Sciatic nerve (tissue), 2 donors: ENCODE measurements at places on chromosomes 3 and 15.

- DNase-seq, result no peak
These were observed 282.9 kb downstream of the TBC1D5 start for GRCh38 chr3:17459470-17459993.

DNA sequence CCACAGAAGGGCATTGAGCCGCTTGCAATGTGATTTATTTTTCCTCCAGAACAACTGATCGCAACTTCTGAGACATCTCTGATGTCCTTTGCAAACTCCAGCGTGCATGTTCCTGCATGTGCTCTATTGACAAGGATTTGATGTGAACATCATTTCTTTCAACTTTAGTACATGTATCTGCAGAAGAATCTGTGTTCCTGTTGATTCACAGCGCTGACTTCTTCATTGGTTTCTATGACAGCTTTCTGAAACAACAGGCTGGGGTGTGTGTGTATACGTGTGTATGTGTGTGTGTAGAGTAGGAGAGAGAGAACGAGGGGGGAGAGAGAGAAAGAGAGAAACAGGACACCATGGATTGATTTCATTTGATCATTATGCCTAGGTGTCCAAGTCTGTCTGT, 56.7 kb upstream of the CMTM8 start:
- no peak for DNase-seq

DNA sequence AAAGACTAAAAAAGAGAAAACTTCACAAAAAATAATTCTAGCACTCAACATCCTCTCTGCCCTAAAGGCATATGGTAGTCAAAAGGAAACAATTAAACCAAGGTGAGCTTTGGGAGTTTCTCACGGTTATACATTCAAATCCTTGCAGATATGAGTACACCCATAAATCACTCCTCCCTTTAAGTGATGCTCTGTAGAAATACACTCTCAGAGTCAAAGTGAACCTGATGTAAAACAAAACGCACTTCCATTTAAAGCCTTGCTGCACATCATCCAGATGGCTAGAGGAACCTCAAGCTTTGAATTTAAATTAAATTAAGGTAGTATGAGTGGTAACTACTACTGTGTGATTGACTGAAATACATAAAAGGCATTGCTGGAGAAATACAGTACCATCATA, 36.0 kb upstream of the AADAC start:
- DNase-seq, result no peak

- no peak for DNase-seq
These were observed 136.6 kb upstream of the SMAD3 start for GRCh38 chr15:66928784-66929183.

DNA sequence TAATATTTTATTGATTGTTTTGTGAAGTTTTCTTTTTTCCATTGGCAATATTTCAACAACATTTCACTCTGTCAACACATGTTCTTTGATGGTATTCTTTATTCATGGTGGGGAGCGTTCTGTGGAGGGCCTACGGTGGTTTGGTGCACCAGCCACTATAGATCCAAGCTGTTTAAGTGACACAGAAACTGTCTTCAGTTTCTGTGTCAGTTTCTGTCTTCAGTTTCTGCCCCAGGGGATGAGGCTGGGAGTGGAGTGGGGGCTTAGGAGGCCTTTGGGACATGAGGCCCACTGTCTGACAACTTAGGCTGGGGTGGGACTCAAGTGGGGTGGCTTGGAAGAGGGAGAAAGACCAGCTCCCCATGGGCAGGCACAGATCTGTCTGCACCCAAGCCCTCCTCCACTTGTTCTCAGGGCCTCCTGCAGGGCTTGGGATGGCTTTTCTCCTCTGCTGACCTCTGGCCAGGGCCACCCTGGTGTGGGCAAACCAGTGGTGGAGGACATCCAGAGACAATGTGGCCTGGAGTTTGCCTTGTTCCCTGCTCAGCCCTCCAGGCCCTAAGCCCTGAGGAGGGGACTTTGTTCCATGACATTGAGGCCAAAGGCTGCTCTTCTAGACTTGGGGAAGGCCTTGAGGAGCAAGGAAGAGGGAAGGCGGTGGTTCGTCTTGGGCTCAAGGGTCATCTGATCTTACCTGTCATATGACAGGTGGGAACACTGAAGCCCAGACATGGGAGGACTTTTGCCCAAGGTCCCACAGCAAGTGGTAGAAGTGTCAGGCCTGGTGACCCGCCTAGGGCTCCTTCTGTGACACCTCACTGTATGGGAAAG, 60.3 kb upstream of the SMAD6 start:
- DNase-seq, result no peak

GRCh38 chr3:44932986-44933944, 42.7 kb downstream of the ZDHHC3 start:
- DNase-seq, result no peak

GRCh38 chr3:19539518-19540392, 391.4 kb downstream of the KCNH8 start:
- DNase-seq, result no peak

DNA sequence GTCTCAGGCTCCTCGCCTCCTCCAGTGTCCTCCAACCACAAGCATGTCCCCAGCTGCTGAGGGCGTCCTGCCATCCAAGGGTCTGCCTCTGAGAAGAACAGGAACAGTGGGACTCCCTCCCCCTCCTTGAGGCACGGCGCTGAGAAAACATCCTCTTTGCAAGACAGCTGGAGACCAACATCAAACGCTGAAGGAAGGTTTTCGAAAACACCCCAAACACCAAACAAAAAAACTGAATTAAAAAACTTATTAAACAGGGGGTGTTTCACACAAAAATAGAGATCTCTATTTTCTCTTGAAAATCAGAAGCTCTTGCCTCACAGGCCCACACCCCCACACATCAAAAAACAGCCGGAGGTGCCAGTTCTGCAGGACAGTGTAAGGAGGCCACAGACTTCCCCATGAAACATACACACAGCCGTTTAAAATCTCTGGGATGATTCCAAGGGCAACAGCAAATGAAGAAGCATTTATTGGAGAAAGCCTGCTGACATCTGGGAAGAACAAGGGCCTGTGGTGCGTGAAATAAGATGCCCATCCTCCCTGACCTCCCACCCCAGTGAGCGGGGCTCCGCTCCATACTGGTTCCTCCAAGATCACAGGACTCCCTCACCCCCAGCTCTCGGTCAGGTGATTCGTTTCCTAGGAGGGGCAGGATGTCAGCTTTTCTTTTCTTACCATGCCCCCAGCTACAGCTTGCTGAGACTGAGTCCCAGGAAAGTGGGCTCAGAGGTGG, 71.3 kb downstream of the NUP210 start:
- no peak for DNase-seq

DNA sequence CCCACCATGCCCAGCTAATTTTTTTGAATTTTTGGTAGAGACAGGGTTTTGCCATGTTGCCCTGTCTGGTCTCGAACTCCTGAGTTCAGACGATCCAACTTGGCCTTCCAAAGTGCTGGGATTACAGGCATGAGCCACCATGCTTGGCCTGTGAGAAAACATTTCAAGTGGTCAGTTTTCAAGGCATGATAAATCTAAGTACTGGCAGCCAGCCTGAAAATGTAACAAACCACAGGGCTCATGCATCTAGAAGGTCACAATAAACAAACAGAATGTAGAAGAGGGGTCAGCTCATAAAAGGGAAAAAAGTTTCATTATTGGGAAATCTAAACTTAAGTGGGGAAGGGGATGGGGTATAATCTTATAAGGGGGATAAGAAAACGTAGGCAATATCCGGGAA, 39.9 kb downstream of the PPCDC start:
- no peak for DNase-seq

DNA sequence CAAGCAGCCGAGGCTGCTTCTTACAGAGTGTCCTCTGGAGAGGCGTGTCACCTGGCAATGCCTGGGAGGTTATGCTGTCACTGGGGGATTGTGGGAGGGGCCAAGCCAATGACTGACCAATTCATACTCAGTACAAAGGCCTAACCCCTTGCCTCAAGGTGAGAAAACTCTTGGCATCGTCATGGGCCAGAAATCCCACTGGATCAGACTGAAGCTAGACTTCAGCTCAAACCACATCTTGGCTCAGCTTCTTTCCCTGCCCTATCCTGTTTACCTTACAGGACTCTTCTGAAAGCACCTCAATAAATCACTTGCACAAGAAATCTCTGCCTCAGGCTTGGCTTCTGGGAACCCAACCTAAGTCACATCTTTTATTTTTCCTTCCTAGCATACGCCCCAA, 9.5 kb downstream of the ANAPC13 start:
- no peak for DNase-seq

DNA sequence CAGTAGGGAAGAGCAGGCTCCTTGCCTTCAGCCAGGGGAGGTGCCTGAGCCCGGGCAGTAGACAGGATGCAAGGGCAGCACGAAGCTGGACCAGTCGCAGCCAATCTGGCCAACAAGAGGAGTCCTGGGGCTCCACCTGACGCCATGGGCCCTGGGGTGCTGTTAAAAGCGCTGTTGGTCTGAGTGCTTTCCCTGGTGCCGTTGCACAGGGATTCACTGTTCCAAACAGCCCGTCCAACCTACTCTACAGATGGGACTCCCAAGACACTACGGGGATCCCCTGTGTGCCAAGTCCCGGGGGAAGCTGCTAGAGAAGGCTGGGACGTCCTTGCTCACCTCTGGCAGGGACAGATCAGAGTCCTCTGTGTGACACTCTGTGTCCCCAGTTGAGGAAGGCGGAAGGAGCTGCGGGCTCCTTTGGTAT, 632 bp downstream of the CTSH start:
- DNase-seq, result no peak

DNA sequence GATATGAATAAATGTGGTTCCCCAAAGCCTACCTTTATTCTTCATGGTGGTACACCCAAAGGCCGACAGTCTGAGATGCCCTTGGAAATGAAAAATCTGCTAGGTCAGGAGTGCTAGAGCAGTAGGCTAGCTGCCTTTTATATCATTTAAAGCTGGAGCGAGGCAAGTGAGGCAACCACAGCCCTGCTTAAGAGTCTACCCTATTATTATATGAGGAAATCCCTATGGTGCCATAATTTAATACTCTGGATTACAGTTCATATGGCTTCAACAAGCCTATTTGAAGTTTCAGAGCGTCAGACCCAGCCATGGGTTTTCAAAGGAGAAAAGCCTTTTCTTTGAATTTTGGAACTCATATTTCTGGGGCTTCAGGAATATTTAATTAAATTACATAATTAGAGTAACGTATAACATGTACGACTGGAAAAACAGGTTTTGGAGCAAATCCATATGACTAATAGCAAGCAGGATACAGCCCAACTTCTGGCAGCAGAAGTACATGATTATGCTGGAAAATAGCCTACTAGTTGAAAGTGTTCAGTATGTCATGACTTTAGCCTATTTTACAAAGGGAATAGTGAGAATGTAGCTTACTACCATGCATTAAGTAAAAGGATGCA, 18.0 kb upstream of the SLTM start:
- no peak for DNase-seq

GRCh38 chr3:61463191-61463590, 98.2 kb upstream of the PTPRG start:
- no peak for DNase-seq

DNA sequence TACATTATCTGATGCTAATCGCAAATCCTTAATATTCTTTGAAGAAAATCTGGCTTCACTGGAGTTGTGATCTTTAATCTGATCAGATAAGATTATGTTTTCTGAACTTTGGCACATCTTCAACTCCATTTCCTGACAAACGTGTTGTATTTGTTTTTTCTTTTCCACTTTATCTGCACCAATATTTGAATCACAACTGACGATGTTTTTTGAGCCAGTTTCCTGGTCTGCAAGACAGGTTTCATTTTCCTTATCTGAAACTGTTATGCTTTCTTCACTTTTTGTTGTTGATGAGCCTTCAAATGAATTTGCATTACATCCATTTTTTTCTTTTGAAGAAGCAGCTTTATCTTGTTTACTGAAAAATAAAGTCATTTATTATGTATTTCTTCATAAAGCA, 101.5 kb downstream of the ZNF280D start:
- no peak for DNase-seq

DNA sequence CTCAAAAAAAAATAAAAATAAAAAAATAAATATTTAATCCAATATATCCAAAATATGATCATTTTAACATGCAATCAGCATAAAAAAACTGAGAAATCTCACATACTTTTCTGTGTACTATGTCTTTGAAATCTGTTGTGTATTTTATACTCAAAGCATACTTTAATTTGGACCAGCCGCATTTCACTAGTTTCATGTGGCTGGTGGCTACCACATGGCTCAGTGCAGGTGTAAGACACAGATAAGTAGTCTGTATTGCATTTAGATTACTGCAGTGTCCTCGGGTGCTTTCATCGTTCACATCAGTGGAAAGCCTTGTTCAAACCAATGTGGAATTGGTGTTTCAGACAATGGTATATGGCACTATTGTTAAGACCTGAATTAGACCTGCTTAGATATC, 11.0 kb downstream of the CRTC3 start:
- DNase-seq, result no peak

- DNase-seq, result no peak
These were observed 181.0 kb upstream of the PPP2R3A start for GRCh38 chr3:135784557-135784956.
